Kidney epithelial cell (primary cell): ENCODE measurements at places on chromosomes 12 and 14. TPM values are rescaled to one million over a fixed set of nuclear protein-coding genes. Genes with fewer than 3 reads are reported as not detected.

DNA sequence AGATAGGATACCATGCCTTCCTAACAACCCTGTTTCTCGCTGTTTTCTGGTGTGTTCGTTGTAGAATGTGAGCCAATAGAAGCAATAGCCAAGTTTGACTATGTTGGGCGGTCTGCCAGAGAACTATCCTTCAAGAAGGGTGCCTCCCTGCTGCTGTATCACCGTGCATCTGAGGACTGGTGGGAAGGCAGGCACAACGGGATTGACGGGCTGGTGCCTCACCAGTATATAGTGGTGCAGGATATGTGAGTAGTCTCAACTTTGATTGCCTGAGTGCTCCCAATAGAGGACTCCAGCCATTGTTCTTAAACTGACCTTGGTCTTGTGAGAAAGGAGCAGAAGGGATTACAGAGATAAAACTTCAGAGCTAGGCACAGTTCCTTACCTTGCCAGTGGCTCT lies 96.2 kb downstream of the KICS2 start:
- no peak for DNase-seq

DNA sequence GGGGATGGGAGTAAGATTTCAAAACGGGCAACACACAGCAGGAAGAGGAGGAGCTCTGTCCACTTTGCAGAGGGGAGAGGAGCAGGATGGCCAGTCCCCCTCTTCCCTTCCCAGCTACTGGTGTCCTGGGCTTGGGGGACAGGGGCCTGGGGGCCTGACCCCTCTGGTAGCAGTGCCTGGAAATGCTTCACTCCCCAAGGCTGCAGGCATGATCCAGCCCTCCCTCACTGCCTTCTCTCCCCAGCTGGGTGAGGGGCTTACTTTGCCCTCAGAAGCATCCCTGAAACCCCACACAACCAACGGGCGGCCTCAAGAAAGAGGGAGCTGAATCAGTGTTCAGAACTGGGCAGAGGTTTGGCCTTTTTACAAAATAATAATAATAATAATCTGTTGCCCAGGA lies 279.5 kb downstream of the DPF3 start:
- DNase-seq, result no peak

- DNase-seq, result no peak
Observed at GRCh38 chr14:75979648-75980565, 1.9 kb downstream of the TGFB3 start.

GRCh38 chr12:54840244-54840865 lies 14.0 kb upstream of the MUCL1 start:
- no peak for DNase-seq

- DNase-seq, result no peak
Observed at GRCh38 chr14:61811882-61812346, 49.7 kb downstream of the SNAPC1 start.

DNA sequence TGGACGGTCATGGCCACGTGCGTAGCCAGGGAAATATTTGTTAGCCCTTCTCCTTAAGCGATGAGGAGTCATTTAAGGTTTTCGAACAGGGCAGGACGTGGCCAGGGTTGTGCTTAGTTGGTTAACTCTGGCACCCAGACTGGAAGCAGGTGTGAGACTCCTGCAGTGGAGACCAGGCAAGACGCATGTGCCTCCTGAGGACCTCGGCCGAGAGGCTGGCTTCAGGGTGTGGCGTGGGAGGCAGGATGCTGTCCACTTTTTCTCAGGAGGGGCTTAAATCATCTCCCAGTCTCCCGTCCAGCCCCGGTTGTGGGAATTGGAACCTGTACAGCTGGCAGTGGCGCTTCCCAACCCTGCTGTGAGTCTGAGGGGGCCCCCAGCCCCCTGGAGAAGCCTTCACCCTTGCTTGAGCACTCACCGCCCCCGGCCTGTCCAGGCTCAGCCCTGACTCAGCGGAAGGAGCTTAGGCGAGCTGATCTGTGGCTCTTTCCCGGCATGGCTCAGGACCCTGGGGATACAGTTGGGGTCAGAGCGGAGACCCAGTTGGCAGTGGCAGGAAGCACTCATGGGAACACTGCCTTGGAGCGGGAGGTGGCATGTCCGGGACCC lies 46.3 kb upstream of the TSPAN9 start:
- DNase-seq, result no peak

DNA sequence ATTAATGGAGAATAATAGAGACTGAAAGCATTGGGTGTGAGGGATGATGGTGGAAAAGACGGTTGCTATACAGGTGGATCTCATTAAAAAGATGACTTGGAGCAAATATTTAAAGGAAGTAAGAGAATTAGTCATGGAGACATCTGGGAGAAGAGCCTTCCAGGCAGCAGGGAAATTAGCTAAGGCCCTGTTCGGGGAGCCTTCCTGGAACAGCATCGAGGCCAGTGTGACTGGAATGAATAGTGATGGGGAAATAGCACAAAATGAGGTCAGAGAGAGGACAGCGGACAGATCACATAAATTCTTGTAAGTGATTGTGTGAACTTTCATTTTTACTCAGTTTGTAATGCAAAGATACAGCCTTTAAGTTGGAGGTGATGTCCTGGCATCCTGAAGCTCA lies 842.3 kb downstream of the SLC6A15 start:
- no peak for DNase-seq

DNA sequence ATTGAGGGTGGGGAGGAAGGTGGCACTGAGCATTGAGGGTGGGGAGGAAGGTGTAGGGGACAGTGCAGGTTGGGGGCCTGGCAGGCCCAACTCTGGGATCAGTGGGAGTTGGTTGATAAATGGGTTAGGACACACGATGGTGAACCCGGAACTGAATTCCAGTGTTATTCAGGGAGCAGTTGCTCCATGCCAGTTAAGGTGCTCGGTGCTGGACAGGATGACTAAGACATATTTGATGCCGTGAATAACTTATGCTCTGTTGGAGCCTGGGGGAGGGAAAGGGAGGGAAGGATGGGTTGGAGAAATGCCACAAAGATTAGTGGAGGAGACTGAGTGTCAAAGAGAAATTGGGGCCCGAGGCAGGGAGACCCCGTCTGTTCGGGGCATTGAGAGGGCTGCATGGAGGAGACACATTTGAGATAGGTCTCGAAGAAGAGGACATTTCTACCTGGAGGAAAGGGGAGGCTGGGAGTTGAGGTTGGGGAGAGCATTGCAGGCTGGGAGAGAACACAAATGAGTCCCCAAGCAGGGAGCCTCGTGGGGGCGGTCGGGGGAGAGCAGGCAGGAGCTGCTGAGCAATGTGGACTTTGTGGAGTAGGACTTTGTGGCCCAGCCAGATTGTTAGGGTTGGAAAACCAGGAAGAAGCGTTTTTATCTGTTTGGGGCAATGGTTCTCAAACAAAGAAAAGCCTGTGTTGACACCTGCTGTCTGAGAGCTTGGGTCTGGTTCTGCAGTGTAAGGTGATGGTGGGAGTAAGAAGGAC lies 65.3 kb downstream of the IQSEC3 start:
- DNase-seq, result no peak

- no peak for DNase-seq
Observed at GRCh38 chr12:125221602-125222001, 156.4 kb downstream of the AACS start.

GRCh38 chr12:77122661-77123060 lies 57.3 kb upstream of the E2F7 start:
- no peak for DNase-seq

GRCh38 chr14:79916892-79917291 lies 294.4 kb downstream of the DIO2 start:
- DNase-seq, result no peak

GRCh38 chr14:54169254-54169924 lies 212.8 kb upstream of the BMP4 start:
- DNase-seq, result no peak

DNA sequence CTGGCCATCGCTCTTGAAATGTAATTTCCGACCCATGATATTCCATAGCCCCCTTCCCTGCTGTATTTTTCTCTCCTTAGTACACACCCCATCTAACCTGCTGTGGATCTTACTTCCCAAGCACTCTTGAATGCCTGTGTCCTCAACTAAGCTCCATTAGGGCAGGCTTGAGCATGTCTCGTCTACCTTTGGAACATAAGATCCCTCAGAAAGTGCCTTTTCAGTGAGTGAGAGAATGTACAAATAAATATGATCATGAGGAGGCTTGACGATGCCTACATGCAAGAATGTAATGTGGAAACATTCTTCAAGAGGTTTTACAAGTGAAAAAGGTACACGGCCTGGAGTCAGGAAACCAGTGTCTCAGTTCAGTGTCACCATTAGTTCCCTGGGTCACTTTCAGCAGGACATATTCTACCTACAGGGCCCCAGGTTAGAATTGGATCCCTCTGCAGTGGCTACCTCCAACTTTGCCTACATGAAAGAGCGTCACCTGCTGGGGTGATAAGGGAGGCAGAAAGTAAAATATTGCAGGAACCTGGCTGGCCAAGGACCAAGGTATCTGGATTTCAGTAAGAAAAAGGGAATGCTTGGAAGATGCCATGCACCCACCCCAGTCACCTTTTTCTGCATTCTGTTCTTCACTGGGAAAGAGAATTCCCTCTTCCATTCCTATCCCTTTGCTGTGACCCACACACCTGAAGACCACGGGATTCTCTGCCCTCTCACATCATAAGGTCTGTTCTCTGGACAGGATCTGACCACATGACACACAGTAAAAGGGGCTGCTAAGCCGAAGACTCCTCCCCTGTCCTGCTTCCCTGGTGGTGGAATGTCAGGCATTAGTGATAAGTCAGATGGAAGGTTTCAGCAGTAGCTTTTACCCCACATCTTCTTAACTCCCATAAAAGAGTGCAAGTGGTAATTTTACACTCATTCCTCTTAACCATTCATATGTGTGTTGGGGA lies 24.6 kb upstream of the SERPINA1 start:
- DNase-seq, result no peak

GRCh38 chr12:51254536-51254935 lies 15.7 kb downstream of the SMAGP start:
- no peak for DNase-seq

DNA sequence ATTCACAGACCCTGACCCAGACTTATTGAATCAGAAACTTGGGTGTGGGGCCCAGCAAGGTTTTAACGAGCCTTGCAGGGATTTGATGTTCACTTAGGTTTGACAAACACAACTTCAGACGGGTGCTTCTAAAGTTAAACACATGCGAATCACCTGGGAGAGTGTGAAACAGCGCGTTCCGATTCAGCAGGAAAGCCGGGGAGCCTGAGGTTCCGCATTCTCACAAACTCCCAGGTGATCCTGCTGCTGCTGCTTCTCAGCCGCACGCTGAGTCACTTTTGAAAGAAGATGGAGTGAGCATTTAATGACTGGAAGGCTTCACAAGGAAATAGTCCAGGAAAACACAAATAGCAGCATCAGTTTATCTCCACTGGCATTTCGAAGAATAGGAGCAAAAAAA lies 44.2 kb upstream of the DDX11 start:
- no peak for DNase-seq

DNA sequence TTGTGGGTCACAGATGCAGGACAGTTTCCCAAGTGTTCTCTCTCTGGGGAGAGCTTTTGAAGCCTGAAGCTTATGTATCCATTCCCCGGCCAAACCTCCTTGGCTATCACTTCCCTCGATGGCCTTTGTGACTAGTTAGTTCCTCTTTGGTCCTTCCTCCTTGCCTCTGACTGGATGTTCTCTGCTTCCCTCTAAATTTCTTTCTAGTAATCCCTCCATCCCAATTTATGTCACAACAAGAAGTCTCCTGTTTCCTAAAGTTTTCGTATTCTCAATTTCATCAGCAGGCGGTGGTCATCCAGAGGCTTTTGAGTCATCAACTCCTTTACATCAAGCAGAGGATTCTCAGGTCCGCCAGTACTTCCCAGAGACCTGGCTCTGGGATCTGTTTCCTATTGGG lies 27.5 kb downstream of the A2ML1 start:
- DNase-seq, result no peak

GRCh38 chr14:105422695-105423487 lies 3.3 kb downstream of the MTA1 start:
- DNase-seq, result no peak

The BCL11B gene
- total RNA-seq, result 2.1 and 2.3 TPM in 2 replicates

The INF2 gene
- 109 and 131 TPM in 2 replicates for total RNA-seq

The SOAT2 gene
- total RNA-seq, result 0.07 TPM in 1 of 2 replicates, not detected in the other

The AICDA gene
- 1.3 TPM in 2 replicates for total RNA-seq

The PGF gene
- total RNA-seq, result 10.5 and 11.2 TPM in 2 replicates
